ENCODE measurements at places on chromosomes 16 and 17.

DNA sequence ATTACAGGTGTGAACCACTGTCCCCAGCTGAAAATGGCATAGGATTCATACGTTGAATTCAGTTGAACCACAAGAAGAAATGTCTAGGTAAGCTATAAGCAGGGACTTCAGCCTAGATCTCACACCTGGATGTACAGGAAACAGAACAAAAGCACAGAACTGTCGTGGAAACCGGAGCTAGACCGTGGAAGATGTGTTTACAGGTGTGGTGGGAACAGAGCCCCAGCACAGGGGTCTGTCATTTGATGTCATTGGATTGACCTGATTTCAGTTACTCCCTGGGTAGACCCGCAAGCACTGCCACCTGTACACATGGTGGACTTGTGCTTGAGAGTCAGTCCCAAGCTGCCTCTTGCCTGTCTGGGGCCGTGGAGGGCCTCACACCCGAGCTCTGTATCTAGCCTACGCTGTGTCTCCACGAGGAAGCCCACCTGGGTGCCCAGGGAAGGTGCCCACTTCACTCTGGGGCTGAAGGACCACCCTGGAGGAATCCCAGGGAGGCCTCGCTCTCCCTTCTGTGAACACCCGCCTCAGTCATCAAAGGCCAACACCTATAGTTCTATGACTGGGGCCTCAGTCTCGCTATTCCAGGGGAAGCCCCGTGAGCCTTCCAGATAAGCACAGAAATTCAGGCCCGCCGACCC lies 32.2 kb upstream of the MLKL start:
- DNase-seq = no peak

DNA sequence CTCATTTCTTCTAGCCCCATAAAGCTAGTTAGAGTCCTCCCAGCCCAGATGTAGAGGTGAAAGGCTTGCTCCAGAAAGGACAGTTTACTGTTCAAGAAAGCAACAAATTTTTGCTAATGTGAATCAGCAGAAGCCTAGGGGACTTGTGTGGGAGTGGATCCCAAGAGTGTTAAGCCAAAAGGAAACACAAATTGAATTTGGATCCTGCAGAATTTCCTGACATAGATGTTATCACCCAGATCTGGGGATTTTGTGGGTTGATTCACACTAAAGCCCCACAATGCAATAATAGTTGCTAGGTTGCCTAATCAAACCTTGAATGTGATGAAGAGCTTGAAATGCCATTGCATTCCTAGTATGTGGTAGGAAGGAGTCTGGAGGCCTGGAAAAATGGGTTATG lies 135.2 kb upstream of the HS3ST3A1 start:
- no peak for DNase-seq

DNA sequence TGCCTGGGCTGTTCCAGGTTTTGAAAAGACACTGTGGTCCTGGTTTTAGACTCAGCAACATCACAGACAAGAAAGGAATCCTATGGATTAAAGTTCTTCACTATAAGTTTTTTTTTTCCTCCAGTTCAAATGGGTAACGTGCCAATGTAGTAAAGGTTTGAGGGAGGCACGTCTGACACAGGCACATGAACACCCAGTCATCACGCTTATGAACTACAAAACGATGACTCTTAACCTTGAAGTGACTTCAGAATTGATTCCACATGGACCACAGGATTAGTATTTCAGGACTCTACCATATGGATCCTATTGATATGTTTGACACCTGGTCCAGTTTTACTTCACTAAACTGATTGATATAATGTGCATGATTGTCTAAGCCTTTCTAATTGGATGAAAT lies 2.3 kb downstream of the PRMT7 start:
- no peak for DNase-seq

GRCh38 chr16:2035431-2036199 lies 8.9 kb downstream of the NHERF2 start:
- DNase-seq = no peak

- no peak for DNase-seq
Observed at GRCh38 chr17:76585033-76585648, 519 bp downstream of the ST6GALNAC2 start.

DNA sequence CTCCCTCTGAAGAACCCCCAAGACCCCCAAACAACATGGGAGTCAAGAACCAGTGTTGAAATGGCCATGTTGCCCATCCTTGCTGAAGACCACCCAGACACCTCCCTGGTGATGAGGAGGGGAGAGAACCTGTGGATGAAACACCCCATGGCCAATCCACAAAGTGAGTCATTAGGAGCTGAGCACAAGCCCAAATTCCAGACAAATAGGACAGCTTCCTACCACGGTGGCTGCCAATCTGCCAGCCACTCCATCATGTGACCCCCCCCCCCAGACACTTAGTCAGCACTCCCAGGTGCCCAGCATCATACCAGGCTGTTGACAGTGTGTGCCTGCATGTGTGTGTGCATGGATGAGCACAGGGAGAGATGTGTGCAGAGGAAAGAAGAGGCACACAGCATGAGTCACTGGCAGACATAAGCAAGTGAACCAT lies 26.4 kb upstream of the RPL38 start:
- DNase-seq = no peak

GRCh38 chr16:57126411-57126810 lies 34.0 kb downstream of the CPNE2 start:
- DNase-seq = no peak

- DNase-seq = no peak
Observed at GRCh38 chr17:30267625-30268024, 24.1 kb downstream of the BLMH start.

GRCh38 chr16:24800586-24800985 lies 45.2 kb upstream of the SLC5A11 start:
- no peak for DNase-seq

GRCh38 chr16:10343124-10343760 lies 42.6 kb upstream of the ATF7IP2 start:
- DNase-seq = no peak

- no peak for DNase-seq
Observed at GRCh38 chr16:21083729-21084268, 66.8 kb downstream of the DNAH3 start.

- no peak for DNase-seq
Observed at GRCh38 chr17:47660064-47660492, 10.4 kb downstream of the KPNB1 start.

DNA sequence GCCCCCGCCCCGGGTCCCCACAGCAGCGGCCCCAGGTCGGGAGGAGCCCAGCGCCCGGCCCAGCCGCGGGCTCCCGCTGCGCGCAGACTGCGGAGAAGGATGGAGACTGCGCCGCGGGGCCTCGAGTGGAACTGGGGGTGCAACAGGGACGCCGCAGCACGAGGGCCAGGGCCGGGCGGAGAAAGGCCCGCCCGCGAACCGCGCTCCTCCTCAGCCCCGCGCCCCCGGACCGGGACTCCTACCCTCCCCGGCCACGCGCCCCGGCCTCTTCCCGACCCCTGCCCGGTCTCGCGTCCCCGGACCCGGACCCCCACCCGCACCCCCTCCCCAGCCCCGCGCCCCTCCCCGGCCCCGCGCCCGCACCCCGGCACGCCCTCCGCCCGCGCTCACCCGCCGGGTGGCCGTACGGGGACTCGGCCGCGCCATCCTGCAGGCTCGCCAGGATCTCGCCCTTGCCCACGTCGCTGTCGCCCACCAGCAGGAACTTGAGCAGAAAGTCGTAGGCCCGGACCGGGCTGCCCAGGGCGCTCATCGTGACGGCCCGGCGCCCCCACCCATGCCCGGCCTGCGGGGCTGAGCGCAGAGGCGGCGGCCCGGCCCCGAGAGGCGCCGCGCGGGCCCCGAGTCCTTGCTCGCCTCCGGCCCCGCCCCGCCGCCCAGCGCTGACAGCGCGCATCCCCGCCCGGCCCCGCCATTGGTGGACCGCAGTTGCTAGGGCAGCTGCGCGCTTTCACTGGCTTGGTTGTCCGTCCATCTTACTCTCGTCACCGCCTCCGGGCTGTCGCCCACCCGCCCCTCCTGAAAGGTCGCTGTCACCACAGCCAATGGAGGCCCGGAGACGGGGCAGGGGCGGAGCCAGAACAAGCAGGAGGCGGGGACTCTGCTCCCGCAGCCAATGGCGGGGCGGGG lies at the start of gene RAB40B:
TSS of gene RAB40B (minus strand) at position 634 of the 909 bp plus-strand sequence. CDS start at position 532, 102 bp downstream.
- DNase-seq = peak; percentile 95

DNA sequence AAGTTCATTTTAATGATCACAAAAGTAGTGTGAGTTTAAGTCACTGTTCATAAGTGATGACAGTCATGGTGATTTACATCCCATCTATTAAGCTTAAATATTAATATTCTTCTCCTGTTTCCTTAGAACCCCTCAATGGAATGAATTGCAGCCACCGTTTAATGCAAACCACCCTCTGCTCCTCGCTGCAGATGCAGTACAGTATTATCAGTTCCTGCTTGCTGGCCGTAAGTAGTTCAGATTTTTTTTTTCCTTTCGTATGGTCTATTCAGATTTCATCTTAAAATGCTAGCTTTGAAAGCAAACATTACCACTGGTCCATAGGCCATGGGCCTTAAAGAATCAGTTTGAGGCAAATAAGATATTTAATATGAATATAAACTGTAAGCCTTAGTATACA lies 359.0 kb upstream of the TBX2 start:
- DNase-seq = no peak

DNA sequence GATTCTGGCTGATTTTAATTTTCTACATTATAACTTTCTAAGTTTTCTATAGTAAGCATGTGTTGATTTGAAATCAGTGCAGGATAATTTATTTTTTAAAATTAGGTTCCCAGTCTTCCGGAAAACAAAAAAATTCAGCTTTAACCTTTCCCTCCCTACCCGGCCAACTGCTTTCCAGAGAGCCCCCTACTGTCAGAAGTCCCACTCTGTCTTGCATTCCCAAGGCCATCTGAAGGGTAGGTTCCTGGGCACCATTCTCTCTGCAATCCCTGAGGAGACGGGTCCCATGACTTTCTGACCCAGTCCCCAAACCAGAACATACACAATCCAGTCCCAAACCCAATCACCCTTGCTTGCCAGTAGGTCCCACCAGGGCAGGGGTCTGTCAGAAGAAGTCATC lies 200.3 kb downstream of the CYLD start:
- DNase-seq = no peak

- no peak for DNase-seq
Observed at GRCh38 chr17:77054936-77055335, 85.8 kb upstream of the SEC14L1 start.

- DNase-seq = no peak
Observed at GRCh38 chr16:15907863-15908478, 19.6 kb upstream of the CEP20 start.

DNA sequence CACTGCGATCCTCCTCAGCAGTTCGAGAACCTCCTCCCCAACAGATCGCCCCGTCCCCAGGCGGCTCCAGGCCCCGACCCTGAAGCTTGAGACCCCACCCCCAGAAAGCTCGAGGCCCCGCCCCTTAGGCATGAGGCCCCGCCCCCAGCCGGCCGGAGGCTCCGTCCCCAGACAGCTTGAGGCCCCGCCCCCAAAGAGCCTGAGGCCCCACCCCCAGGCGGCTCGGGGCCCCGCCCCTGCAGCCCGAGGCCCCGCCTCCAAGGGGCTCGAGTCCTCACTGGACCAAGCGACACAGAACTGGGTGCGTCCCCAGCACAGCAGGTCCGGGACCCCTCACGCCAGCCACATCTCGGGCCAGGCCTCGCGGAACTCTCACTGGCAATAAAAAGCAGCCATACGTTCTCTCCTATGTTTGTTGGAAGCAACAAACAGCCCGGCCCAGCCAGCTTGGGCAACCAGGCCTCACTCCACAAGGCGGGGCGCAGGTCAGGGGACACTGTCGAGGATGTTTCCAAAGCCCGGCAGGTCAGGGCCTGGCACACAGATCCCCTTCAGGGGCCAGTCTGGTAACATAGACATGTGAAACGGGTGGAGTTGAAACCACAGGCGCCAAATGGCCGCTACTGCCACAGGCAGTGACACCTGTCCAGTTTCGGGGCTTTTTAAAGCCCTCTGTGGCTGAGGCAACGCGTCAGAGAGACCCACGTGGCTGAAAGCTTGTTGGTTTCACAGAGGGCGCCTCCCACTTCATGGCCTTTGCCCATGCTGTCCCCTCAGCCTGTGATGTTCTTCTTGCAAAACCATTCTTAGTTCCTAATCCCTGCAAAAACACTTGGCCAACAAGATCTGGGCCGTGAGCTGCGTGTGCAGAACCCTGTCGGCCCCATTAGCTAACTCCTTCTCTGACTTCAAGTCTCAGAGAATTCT lies 224.2 kb downstream of the PARN start:
- DNase-seq = no peak

DNA sequence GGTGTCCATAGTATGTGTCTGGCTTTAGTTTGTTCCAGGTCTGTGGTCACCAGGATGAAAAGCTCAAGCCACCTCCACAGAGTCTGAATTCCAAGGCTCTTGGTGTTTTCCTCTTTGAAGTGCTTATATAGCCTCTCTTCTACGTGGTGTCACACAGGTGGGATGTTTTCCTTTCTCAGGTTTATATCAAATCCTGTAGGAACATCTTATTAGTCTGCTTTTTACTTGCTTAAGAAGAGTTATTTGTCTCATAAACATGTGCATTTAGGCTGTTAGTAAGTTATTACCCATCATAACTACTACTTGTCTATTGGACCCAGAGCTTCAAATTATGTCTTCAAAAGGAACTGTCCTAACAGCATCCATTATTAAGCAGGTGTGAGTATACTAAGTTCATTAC lies at the start of gene KRT39:
TSS of gene KRT39 (minus strand) at position 101 of the 400 bp plus-strand sequence. CDS start at position 9, 92 bp downstream.
- no peak for DNase-seq

GRCh38 chr17:31394544-31394943 lies 3.1 kb downstream of the RAB11FIP4 start:
- no peak for DNase-seq

- no peak for DNase-seq
Observed at GRCh38 chr16:77223184-77223583, 24.0 kb downstream of the SYCE1L start.

Data from esophagus squamous epithelium (tissue), 5 donors.